ENCODE measurements at places on chromosomes 12 and 14.

DNA sequence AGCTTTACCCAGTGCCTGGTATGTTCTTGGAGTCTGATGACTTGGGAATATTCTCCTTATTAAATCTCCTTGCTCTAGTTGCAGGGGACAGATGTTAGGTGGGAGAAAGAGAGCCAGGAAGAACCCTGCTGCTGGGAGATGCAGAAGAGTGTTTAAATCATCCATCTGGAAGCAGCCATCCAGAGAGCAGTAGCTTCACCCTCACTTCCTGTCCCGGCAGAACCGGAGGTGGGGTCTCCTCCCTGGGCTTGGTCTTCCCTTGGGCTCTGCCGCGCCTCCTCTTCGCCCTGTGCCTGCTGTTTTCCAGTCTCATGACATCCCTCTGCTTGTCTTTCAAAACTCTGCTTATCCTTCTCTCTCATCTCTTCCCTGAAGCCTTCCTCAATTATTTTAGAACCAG lies 15.5 kb downstream of the B4GALNT3 start:
- no peak for DNase-seq

DNA sequence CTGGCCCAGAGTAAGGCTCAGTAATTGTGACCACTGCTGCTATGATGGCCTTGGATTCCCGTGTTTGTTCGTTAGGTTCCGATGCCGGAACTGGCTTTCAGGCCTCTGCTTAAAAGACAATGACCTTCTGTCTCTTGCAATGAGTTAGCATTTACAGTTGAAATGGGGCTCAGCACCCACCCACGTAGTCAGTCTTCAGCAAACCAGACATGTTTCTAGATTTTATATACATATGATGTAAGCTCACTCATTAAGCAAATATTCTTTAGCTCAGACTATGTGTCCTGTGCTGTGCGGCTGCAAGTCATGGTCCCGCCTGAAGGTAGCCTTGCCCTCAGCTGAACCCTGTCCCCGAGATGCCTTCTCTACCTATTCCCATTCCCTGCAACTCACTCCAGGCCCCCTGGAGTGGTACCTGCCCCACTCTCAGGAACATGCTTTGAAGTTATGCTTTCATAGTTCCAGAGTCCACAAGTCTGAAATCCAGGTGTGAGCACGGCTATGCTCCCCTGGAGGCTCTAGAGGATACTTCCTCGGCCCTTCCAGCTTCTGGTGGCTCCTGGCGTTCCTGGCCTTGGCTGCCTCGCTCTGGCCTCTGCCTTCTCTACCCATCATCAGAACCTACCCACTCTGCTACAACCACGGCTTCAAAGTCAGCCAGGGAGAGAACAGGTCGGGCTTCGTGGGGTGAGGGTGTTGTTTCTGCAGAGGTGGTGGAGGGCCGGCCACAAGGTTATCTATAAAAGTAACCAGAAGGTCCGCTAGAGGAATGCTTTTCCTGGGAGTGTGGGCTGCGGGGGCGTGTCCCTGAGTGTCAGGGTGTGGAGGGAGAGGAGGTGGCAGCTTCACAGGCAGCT lies 157.8 kb downstream of the RBM19 start:
- no peak for DNase-seq

- DNase-seq = no peak
Measured at GRCh38 chr14:57961786-57962060, 95.8 kb upstream of the SLC35F4 start.

DNA sequence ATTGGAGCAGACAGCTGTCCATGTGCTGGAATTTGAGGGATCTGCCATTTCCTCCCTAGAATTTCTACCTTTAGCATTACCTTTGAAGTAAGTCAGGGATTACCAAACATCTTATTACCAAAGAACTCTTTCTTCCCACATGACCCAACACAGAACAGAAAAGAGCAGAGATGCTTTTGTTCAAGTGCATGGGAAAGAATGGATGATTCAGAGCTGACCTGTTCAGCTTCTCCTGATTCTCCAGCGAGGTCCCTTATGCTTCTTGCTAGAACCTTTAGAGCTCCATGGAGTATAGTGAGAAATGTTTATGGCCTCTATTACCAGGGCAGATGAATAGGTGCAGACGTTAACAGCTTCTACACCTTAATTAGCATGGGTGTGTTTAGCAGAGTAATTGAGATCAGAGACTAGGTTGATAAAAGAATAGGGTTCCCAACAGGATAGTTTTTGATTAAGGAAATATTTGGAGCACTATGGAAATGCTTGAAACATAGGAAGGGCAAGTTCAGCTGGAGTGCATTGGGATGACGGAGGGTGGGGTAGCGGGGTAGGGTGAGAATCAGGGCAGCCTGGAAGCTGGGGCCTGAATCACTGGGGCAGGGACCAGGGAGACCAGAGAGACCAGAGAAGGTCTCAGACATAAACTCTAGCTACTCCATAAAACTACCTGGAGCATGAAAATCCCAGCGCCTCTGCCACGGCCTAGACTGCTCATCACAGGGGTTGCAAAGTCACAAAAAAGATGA lies 223.7 kb downstream of the CACNA1C start:
- no peak for DNase-seq
